HepG2 (cell line): ENCODE measurements at places on chromosomes 11 and 22. TPM values are rescaled to one million over a fixed set of nuclear protein-coding genes. Genes with fewer than 3 reads are reported as not detected.

DNA sequence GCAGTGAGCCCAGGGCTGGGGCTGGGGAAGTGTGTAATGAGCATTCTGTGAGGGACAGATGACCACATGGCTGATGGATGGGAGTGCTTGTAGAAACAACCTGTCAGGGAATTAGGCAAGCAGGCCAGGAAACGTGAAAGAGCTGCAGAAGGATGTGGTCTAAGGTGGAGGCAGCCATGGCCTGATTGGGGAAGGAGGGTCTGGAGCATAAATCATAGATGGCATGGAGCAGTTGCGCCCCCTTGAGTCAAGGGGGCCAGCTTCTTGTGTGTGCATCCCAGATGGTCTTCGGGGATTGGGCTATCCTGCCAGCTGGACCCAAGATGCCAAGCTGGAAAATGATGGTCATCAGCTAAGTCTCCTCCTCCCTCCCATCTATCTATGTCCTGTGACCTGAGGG, 119.4 kb upstream of the CLPB start:
- DNase-seq = no peak

GRCh38 chr11:58028687-58029411, 1.9 kb upstream of the OR6Q1 start:
- DNase-seq = no peak

The C11orf91 gene
- 0.35 TPM in 1 of 2 replicates, not detected in the other for total RNA-seq

DNA sequence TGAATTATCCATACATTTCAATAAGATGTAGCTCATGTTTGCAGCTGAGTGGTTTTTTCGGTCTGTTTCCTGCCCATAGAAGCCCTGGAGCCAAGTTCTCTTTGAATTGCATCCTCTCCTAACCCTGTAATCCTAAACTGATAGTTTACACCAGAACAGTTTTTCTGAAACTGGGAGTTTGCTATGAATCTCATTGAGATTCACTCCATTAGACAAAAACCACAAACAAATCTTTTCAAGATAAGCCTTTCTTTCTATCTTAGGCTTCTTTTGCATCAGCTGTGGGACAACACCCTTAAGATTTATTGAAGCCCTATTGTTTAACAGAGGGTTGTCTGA, 324.8 kb downstream of the DYNC2H1 start:
- DNase-seq = no peak

DNA sequence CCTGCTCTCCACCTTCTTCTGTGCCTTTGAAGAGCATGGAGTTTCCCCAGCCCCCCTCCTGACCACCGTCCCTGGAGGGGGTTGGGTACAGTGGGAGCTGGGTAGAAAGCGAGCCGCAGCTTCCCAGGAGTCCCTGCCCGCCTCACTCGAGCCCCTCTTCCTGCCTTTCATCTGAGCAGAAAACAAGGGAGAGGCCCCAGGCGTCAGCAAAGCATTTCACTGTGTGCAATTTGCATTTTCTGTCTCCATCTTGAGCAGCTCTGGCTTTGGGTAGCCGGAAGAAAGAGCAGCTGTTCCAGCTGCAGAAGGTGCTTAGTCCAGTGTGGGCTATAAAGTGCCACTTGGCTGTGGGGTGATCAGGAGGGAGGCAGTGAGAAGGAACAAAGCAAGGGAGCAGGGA, 229.7 kb downstream of the CEP164 start:
- no peak for DNase-seq

- peak; percentile 20 for DNase-seq
Observed at GRCh38 chr11:23359297-23359696, 499.0 kb upstream of the CCDC179 start.

The BEST1 gene
- total RNA-seq = 0.09 TPM in 1 of 2 replicates, not detected in the other

- DNase-seq = no peak
Observed at GRCh38 chr11:27722953-27723344, 22.7 kb upstream of the BDNF start.

DNA sequence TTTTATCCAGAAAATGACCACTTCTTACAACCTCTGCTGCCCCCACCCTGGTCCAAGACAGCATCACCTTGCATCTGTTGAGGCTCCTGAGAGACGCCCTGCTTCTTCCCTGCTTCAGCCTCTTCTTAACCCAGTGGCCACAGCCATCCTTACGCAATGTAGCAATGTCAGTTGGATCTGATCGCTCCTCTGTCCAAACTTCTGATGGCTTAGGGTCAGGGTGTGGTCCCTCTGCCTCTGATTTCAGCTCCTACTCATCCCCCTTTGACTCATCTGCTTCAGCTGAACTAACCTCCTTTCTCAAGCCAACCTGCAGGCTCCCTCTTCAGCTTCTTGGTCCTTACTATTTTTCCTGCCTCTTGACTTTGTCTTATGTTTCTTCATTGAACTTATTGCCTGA, 280.8 kb downstream of the KIRREL3 start:
- DNase-seq = no peak

The C11orf87 gene
- not detected in 2 replicates for total RNA-seq

The LARGE1 gene
- 10.2 and 11.0 TPM in 2 replicates for total RNA-seq

DNA sequence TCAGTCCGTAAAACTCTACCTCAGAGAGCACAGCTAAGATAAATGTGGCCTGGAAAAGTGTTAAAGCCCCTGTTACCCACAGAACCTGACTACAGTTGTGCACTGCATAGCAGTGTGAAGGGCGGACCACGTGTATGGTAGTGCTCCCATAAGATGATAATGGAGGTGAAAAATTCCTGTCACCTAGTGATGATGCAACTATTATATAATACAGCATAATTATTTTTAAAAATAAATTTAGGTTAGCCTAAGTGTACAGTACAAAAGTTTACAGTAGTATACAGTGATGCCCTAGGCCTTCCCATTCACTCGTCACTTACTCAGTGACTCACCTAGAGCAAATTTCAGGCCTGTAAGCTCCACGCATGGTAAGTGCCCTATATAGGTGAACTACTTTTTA, 76.6 kb upstream of the RASSF10 start:
- no peak for DNase-seq

DNA sequence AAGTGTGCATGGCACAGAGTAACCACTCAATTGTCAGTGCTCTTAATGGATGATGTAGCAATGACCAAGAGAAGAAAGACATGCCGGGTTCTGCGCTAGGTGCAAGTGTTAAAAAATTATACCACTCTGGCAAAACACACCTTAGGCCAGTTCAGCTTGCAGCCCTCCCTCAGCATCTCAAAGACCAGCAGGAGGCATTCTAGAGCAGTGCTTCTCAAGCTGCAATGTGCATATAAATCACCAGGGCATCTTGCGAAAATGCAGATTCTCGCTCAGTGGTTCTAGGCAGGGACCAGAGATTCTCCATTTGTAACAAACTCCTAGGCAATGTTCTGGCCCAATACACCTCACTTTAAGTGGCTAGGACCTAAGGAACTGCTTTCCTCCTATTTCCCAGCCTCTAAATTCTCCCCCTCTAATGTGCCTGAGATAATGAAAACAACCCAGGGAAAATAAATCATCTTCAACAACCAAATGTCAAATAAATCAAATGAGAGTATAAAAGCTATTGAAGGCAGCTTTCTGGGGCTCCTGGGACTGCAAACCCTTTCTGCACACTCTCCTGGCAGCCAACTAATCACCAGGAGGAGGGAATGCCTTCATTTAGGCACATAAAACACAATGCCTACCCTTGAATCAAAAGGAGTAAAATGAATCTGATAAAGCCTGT, 337.2 kb upstream of the API5 start:
- DNase-seq = no peak

- peak; percentile 24 for DNase-seq
Observed at GRCh38 chr11:105202422-105202821, 62.9 kb upstream of the CARD18 start.

DNA sequence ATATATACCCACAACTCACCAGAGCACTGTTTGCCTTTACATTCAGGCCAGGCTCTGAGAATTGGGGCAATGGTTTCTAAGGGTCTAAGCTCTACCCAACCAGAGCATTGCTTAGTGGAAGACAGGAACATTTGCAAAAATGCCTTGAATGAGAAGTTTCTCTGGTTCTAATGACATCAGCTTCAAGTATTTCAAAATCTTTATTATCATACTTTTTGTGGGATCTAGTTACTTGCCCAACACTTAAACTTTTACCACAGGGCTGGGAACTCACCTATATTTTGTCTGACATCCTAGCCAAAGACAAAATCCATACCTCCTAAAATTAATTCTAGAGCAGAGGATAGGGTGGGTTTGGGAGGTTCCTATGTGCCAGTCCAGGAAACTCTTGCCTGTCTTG, 51.5 kb downstream of the INSC start:
- no peak for DNase-seq

The TMPRSS6 gene
- 1.5 and 4.2 TPM in 2 replicates for total RNA-seq

The ALX4 gene
- total RNA-seq = not detected in 2 replicates

GRCh38 chr11:75689863-75690609, 21.2 kb upstream of the MAP6 start:
- DNase-seq = no peak

The TRIM5 gene
- 13.1 and 19.9 TPM in 2 replicates for total RNA-seq

GRCh38 chr11:32290783-32291182, 144.6 kb downstream of the WT1 start:
- peak; percentile 71 for DNase-seq

- no peak for DNase-seq
Observed at GRCh38 chr11:92045301-92045700, 179.3 kb upstream of the FAT3 start.

DNA sequence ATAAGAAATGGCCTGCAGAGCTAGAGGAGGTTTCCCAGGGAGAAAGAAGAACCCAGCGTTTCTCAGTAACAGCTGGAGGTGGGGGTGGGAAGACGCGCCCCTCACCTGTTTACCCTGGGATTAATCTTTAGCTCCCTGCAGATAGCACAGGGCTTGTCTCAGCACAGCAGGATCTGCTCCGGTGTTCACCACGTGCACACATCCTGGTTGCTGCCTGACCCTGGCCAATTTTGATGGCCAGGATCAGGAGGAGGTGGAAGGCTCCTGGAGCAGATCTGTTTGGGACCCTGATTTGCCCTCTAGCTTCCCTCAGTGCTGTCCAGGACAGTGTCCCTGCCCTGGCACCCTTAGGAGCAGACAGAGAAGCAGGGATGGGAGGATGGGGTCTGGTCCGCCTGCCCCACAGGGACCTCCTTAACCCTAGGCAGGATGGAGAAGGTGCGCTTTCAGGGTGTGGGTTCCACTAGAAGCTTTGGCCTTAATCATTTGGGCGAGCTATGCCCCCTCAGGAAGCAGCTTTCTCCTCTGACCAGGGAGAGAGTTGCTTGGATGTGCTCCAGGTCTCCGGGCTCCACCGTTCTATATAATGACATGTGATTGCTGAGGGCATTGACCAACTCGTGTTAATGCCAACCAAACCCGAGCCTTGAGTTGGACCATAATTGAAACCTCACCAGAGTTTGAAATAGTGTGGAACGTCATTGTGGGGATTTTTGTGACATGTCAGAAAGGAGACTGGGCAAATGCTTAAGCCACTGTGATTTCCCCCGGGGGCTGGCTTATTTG, 19.3 kb downstream of the UPB1 start:
- DNase-seq = peak; percentile 76

The NEFH gene
- total RNA-seq = not detected in 2 replicates

DNA sequence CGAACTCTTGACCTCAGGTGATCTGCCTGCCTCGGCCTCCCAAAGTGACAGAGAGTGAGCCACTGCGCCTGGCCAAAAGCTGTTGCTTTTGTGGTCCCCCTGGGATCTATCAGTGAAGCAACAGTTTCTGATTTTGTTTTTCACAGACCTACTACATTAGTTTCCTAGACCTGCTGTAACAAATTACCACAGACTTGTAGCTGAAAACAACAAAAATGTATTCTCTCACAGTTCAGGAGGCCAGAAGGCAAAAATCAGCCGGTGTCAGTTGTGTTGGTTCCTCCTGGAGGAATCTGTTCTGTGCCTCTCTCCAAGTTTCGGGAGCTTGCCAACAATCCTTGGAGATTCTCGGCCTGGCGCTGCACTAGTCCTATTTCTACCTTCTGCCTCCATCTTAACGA, 8.5 kb upstream of the SLC35C1 start:
- DNase-seq = no peak

- DNase-seq = no peak
Observed at GRCh38 chr11:117673602-117674001, 123.4 kb downstream of the DSCAML1 start.

DNA sequence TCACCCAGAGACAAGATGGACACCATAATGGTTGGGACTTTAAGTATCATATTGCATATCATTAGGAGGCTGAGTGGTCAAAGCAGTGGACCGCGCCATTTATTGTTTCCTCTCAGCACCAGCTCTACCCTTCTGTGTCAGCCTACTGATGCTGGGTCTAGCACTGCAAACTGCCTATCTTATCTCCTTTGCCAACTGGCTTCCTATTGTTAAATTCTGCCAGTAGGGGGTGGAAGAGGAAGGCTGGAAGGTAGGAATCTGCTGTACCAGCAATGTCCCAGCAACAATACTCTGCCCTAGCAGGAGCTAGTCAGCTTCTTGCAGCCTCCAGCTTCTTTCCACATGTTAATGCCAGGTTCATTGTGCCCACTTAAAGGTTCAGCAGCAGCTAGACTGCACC, 367.1 kb upstream of the PDGFD start:
- DNase-seq = peak; percentile 0

The CXCR5 gene
- not detected in 2 replicates for total RNA-seq

DNA sequence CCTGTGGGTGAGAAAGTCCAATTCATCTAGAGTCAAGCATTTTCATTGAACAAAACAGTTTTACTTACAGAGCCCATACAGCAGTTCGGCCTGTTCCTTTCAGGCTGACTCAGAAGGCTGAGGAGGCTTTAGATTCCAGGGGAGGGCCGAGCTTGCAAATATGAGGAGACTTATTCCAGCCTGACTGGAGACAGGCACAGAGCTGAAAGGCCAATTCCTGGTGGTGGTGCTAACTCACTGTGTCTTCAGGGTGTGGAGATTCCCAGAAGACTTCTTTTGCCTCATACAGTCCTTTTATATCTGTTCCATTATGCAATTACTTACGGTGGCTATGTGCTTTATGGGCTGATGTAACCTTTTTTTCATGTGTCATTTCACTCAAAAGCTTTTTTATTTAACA, at the start of gene OR51E2:
Gene OR51E2 (minus strand): TSS at position 269 of the 400 bp plus-strand sequence. CDS start 15,142 bp downstream, outside the sequence.
- DNase-seq = no peak

DNA sequence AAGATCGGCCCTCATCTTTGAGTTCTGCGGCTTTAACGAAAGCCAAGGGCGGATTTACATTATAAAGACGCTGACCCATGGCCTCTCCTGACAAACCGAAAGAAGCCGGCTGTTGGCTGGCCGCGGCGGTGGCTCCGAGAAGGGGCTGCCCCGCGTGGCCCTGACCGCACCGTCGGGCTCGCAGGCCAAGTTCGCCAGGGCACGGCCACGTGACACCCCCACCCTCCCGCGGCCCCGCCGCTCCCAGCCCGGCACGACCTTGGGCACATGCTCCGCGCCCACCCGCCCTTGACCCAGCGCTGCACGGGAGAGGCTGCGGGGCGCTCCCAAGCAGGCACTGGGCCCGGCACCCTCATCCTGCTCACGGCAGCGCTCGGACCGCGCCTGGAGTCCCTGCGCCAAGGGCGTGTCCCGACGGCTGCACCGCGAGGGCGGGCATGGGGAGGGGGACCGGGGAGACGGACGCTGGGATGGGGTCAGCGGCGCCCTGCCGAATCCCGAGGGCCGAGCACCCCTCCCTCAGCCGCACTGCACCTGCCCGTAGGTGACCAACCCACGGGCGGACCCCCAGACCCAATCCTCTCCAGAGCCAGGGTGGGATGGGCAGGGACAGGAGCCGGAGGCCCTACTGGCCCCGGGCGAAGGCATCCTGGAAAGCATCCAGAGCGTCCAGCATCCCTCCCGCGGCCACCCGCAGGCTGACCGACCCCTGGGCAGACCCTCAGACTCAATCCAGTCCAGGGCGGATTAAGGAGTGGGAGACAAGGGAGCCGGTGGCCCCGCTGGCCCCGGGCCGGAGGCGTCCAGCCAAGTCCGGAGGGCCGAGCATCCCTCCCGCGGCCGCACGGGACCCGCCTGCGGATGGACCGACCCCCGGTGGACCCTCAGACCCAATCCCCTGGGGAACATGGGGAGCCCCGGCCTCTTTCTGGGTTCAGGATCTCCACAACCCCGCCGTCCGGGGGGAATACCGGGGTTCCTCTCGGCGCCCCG, 759 bp downstream of the CPT1A start:
- no peak for DNase-seq

GRCh38 chr11:403761-404431, 9.9 kb downstream of the PKP3 start:
- no peak for DNase-seq
